ENCODE measurements at places on chromosomes 6 and 20.

GRCh38 chr20:24004471-24004870, 15.9 kb upstream of the GGTLC1 start:
- no peak for DNase-seq
- no peaks in the 10 kb centered on the region for H3K36me3 ChIP-seq
- H3K27ac ChIP-seq, result no peak overlapping the region
- no peak overlapping the region for H3K4me3 ChIP-seq
- H3K27me3 ChIP-seq, result no peaks in the 10 kb centered on the region
- H3K4me1 ChIP-seq, result no peaks in the 10 kb centered on the region

DNA sequence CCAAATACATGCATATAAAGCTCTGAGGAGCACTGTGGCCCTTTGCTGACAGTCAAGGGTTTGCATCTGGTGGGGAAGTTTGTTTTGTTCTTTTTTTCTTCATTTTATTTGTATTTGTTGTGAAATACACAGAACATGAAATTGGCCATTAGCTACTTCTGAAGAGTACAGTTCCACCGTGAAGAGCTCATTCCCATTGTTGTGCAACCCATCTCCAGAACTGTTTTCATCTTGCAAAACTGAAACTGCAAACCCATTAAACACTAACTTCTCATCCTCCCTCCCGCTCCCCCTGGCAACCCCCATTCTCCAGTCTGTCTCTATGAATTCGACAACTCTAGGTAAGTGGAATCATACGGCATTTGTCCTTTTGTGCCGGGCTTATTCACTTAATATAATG, 231.3 kb downstream of the TFAP2C start:
- H3K27me3 ChIP-seq, result no peaks in the 10 kb centered on the region
- H3K4me1 ChIP-seq, result peaks cover 4% of the 10 kb centered on the region
- no peak overlapping the region for H3K4me3 ChIP-seq

- peaks cover 6% of the 10 kb centered on the region for H3K4me1 ChIP-seq
- H3K4me3 ChIP-seq, result no peak overlapping the region
- H3K27me3 ChIP-seq, result no peaks in the 10 kb centered on the region
Observed at GRCh38 chr6:139983555-139984276, 609.3 kb upstream of the CITED2 start.

DNA sequence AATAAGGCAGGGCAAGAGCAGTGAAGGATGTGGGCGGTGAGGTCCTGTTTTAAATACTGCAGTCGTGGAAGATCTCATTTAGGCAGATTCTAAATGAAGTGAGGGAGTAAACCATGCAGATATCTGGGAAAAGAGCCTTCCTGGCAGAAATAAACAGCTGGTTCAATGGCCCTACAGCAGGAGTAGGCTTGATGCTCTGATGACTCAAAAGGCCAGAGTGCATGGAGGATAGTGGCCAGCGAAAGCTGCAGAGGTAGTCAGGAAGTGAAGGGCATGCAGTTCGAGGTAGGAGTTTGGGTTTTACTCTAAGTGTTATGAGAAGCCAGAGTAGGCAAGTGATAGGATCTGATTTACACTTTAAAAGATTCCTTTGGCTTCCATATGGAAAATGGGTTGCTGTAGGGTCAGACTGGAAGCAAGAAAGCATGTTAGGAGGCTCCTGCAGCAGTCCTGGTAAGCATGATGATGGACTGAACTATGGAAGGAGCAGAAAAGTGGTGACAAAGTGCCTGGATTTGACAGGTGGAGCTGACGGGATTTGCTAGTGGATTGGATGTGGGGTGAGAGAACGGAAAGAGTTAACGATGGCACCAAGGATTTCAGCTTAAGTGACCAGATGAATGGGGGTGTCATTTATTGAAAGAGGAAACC, 150.0 kb downstream of the GJA10 start:
- H3K27ac ChIP-seq, result no peak overlapping the region
- H3K4me1 ChIP-seq, result peaks cover 5% of the 10 kb centered on the region
- no peaks in the 10 kb centered on the region for H3K36me3 ChIP-seq
- no peak for DNase-seq

GRCh38 chr6:105153676-105154075, 26.1 kb downstream of the POPDC3 start:
- no peaks in the 10 kb centered on the region for H3K4me1 ChIP-seq
- no peak for DNase-seq
- H3K36me3 ChIP-seq, result no peaks in the 10 kb centered on the region
- no peak overlapping the region for H3K27ac ChIP-seq
- H3K27me3 ChIP-seq, result no peaks in the 10 kb centered on the region

DNA sequence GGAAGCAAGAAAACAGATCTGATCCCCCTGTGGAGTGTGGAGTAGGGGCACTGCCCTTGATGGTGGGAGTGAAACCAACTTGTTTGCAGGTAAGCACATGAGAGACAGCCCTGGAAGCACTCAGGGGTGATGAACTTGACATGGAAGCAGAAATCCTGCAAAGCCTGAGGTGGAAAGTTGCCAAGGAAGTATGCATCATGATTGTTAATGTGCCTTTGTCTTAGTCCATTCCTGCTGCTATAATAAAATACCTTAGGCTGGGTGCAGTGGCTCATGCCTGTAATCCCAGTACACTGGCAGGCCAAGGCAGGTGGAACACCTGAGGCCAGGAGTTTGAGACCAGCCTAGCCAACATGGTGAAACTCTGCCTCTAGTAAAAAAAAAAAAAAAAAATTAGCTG, 40.2 kb upstream of the IFNGR1 start:
- H3K4me3 ChIP-seq, result no peak overlapping the region
- no peaks in the 10 kb centered on the region for H3K4me1 ChIP-seq
- H3K36me3 ChIP-seq, result peaks cover 9% of the 10 kb centered on the region
- H3K27ac ChIP-seq, result no peak overlapping the region
- no peaks in the 10 kb centered on the region for H3K27me3 ChIP-seq
- no peak for DNase-seq

DNA sequence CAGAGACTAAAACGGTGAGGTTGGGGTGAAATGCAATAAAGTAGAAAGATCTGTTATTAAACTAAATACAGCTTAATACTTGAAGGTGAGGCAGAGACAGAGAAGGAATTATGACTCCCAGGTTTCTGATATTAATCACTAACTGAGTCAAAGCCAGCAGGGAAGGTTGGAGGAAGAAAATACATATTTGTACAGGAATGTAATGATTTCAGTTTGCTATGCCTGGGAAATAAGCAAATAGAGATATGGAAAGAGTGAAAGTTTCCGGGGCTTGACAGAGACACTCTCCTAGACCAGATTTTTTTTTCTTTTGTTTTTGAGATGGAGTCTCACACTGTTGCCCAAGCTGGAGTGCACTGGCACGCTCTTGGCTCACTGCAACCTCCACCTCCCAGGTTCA, 76.8 kb downstream of the PTPRK start:
- H3K4me3 ChIP-seq, result no peak overlapping the region
- H3K27ac ChIP-seq, result no peak overlapping the region

GRCh38 chr20:23637282-23638221, at the start of gene CST3:
TSS of gene CST3 (minus strand) at chr20:23637955. CDS start at chr20:23637862, 93 bp downstream.
- DNase-seq, result peak; percentile 91
- H3K36me3 ChIP-seq, result no peaks in the 10 kb centered on the region
- peak within 1 kb of the TSS; percentile 84 for H3K4me3 ChIP-seq
- H3K27ac ChIP-seq, result no peak within 1 kb of the TSS
- H3K27me3 ChIP-seq, result no peaks in the 10 kb centered on the region

GRCh38 chr20:51634877-51635276, 92.4 kb upstream of the NFATC2 start:
- H3K36me3 ChIP-seq, result no peaks in the 10 kb centered on the region
- H3K4me1 ChIP-seq, result no peaks in the 10 kb centered on the region
- H3K27me3 ChIP-seq, result no peaks in the 10 kb centered on the region
- no peak overlapping the region for H3K4me3 ChIP-seq
- no peak for DNase-seq
- no peak overlapping the region for H3K27ac ChIP-seq

GRCh38 chr6:155174576-155175211, 89.1 kb upstream of the CLDN20 start:
- H3K4me1 ChIP-seq, result peaks cover 2% of the 10 kb centered on the region
- no peaks in the 10 kb centered on the region for H3K36me3 ChIP-seq
- DNase-seq, result peak; percentile 84
- peak overlapping the region; percentile 12 for H3K4me3 ChIP-seq
- H3K27ac ChIP-seq, result no peak overlapping the region
- H3K27me3 ChIP-seq, result no peaks in the 10 kb centered on the region

- no peaks in the 10 kb centered on the region for H3K27me3 ChIP-seq
- H3K27ac ChIP-seq, result no peak overlapping the region
- no peaks in the 10 kb centered on the region for H3K36me3 ChIP-seq
- DNase-seq, result no peak
Observed at GRCh38 chr6:87945966-87946365, 101.7 kb upstream of the SPACA1 start.

DNA sequence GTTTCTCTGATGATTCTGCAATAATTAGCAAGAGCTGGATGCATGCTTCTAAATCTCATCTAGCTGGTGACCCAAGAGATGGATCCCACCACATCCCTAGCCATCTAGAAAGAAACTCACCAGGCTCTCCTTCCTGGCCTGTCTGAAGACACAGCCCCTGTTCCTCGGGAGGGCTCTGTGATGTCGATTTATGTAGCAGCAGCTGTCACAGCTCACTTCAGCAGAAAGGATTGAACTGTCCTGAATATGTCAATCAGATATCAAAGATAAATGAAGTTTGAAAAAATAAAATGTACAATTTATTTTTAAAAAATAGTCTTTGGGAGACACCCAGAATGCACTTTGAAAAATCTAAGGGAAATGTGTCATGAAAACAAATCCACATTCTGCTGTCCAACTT, 67.3 kb upstream of the TSHZ2 start:
- H3K27me3 ChIP-seq, result no peaks in the 10 kb centered on the region
- H3K4me3 ChIP-seq, result no peak overlapping the region
- H3K27ac ChIP-seq, result no peak overlapping the region
- no peak for DNase-seq
- H3K36me3 ChIP-seq, result no peaks in the 10 kb centered on the region

DNA sequence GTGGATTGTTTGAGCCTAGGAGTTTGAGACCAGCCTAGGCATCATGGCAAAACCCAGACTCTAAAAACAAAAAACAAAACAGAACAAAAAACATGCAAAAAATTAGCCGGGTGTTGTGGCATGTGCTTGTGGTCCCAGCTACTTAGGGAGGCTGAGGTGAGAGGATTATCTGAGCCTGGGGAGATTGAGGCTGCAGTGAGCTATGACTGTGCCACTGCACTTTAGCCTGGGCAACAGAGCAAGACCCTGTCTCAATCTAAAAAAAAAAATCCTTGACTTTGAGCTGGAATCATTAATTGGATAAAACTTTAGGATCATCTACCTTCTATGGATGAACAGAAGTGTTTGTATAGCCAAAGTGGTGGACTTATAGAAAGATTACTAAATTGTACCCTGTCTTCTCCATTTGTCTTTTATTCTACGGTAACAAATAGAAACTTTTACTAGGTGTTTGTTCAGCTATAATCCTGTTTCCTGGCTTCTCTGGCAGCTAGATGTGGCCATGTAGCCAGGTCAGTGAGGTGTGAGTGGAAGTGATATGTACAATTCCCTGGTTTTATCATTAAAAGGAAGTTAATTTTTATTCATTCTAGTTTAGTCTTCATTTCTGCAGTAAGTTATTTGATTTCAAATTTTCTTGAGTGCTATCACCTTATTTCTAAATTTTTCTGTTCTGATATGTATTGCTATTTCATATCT, 108.3 kb upstream of the RNF24 start:
- DNase-seq, result no peak
- no peaks in the 10 kb centered on the region for H3K36me3 ChIP-seq
- H3K4me3 ChIP-seq, result no peak overlapping the region
- H3K4me1 ChIP-seq, result no peaks in the 10 kb centered on the region

DNA sequence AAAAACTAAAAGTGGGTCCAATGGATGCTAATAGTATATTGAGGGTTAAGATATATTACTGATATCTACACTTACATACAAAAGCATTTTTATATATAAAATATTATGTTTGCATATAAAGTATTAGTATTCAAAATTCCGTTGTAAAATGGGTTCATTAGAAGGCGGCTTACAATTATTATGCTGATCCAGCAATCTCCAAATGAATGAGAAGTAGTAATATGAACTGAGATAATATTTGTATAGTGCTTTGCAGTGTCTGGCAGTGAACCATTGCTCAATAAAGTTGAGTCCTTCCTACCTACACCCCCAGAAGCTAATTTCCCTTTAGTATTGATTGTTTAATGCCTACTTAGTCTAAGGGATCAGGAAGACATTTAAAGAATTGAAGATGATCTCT, 146.2 kb downstream of the UST start:
- no peak overlapping the region for H3K4me3 ChIP-seq
- DNase-seq, result no peak
- peaks cover 6% of the 10 kb centered on the region for H3K36me3 ChIP-seq

DNA sequence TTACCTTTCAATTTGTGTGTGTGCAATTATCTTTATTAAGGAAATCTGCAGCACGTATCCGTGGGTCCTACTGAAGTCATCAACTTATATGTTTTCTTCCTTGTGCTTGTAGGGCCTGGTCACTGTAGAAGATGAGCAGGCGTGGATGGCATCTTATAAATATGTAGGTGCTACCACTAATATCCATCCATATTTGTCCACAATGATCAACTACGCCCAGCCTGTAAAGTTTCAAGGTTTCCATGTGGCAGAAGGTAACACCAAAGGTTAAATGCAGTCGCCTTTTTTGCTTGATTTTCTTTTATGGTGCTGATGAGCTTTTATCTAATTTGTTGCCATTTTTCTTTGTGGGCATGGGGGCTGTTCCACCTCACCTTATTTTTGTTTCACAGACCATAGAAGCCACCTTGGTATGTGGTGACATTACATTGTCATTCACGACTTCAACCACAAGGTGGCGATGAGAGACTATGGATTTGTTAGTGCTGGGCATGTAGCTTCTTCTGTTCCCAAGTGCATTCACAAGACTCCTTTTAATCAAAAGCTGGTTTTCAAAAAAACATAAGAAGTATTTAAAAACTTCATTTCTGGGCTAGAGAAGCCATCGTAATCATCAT, 106.5 kb upstream of the LAMP5 start:
- DNase-seq, result peak; percentile 63
- no peaks in the 10 kb centered on the region for H3K4me1 ChIP-seq
- no peak overlapping the region for H3K27ac ChIP-seq
- H3K27me3 ChIP-seq, result no peaks in the 10 kb centered on the region

DNA sequence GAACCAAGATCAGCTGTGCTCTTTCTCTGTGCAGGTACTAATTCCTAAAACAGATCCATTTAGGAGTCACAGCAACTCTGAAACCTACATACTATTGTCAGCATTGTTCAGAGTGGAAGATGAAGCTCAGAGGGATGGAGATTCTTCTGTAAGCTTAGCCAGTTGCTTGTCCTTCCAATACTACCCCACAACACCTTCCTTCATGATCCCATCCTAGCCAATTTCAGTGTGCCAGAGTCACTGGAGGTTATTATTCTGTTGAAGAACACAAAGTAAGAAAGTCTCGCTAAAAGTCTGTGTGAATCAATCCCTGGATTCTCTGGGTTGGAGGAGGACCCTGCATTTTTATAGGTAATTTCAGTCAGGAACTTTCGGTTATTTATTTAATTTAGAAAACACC, 2.3 kb downstream of the POPDC3 start:
- no peaks in the 10 kb centered on the region for H3K27me3 ChIP-seq
- no peak overlapping the region for H3K27ac ChIP-seq
- peaks cover 2% of the 10 kb centered on the region for H3K4me1 ChIP-seq
- no peaks in the 10 kb centered on the region for H3K36me3 ChIP-seq
- no peak overlapping the region for H3K4me3 ChIP-seq

GRCh38 chr6:87543696-87544473, 45.9 kb downstream of the RARS2 start:
- H3K27ac ChIP-seq, result no peak overlapping the region
- no peak for DNase-seq
- H3K27me3 ChIP-seq, result no peaks in the 10 kb centered on the region
- no peaks in the 10 kb centered on the region for H3K4me1 ChIP-seq
- H3K36me3 ChIP-seq, result peaks cover 74% of the 10 kb centered on the region
- no peak overlapping the region for H3K4me3 ChIP-seq
